Activated naive CD8-positive, alpha-beta T cell treated with anti-CD3 and anti-CD28 coated beads, Interleukin-2, amount 10 ng/mL, durations not matched to agents 7 days and 5 days (primary cell): ENCODE measurements at places on chromosomes 6 and 20. TPM values are rescaled to one million over a fixed set of nuclear protein-coding genes. Genes with fewer than 3 reads are reported as not detected.
A peak's percentile ranks its signal among the peaks of the same experiment; 100 is the strongest.

MCCD1 gene
- total RNA-seq: not detected

OPN5 gene
- not detected for total RNA-seq

DNA sequence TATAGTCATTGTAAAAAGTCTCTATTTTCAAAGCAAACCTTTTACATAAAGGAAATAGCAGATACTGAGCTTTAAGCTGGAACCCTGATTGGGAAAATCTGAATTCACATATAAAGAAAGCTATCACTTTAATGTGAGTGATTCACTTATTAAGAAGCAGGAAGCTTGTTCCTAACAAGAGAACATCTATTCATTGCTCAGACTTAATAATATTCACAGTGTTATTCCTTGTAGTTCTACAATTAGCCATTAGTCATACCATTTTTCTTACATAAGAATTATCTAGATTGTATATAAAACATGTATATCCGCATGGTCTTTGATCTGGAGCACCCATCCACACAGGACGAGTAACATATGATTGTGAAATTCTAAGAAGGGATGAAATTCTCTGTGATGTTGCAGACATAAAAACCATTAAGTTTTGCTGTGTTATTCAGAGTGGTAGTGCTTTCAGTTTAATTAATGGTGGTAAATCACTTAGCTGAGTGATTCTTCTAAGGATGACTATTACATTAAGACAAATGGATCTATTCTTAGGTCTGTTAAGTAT, 71.1 kb upstream of the FOXQ1 start:
- H3K4me3 ChIP-seq: no peak overlapping the region
- no peak overlapping the region for H3K27ac ChIP-seq
- H3K27me3 ChIP-seq: peaks cover 7% of the 10 kb centered on the region
- H3K4me1 ChIP-seq: no peaks in the 10 kb centered on the region

GRCh38 chr6:34560366-34561226, 4.5 kb upstream of the SPDEF start:
- no peak for DNase-seq
- H3K27me3 ChIP-seq: no peaks in the 10 kb centered on the region
- H3K4me1 ChIP-seq: no peaks in the 10 kb centered on the region
- H3K27ac ChIP-seq: no peak overlapping the region
- no peaks in the 10 kb centered on the region for H3K36me3 ChIP-seq

GRCh38 chr6:123928529-123928928, 124.9 kb downstream of the NKAIN2 start:
- H3K36me3 ChIP-seq: no peaks in the 10 kb centered on the region
- no peak overlapping the region for H3K27ac ChIP-seq
- H3K4me1 ChIP-seq: no peaks in the 10 kb centered on the region
- no peak overlapping the region for H3K4me3 ChIP-seq

OGFRL1 gene
- 11.4 TPM for total RNA-seq

DNA sequence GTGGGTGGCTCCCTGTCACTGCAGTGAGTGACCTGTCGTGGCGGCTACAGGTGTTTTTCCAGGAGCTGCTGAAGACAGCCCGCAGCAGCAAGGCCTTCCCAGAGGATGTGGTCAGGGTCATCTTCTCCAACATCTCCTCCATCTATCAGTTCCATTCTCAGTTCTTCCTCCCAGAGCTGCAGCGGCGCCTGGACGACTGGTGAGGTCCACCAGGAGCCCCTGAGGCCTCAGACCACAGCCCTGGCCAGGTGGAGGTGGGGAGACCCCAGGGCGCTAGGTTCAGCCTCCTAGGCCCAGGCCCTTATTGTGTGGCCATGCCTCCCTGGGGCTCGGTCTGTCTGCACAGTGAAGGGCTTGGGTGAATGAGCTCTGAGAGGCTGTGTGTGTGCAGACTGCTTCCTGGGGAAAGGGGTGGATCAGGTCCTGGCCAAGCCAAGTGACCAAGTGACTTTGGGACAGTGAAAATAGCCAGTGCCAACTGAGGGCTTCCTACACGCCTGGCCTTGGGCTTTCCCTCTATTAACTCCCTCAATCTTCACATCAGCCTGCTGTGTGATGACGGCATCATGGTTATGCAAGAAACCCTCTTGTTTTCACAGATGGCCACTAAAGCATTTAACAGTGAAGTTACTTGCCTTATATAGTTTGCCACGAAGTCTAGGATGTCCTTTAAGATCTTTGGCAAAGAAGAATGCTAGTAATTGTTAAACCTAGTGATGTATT, 6.4 kb downstream of the FGD2 start:
- peaks cover 12% of the 10 kb centered on the region for H3K4me1 ChIP-seq
- H3K4me3 ChIP-seq: no peak overlapping the region
- peak overlapping the region; percentile 48 for H3K27ac ChIP-seq

DNA sequence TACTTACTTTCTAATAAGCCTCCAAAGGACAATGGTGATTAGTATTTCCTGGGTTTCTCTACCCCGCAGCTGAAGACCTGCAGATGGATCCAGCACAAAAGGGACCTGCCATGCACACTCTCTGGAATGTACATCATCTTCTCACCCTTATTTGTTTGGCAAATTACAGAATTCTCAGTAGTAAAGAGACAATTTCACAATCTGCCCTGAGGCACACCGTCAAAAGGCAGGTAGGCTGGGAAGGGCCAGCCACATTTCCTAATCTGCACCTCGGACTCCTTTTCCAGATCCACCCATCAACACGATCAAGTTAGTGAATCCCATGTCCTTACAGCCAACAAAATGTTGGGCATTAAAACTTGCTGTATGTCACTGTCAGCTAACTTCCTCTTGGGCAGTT, 4.9 kb downstream of the OVOL2 start:
- no peak overlapping the region for H3K27ac ChIP-seq
- H3K36me3 ChIP-seq: no peaks in the 10 kb centered on the region
- DNase-seq: no peak
- H3K4me1 ChIP-seq: peaks cover 4% of the 10 kb centered on the region
- H3K27me3 ChIP-seq: peaks cover 56% of the 10 kb centered on the region
- H3K4me3 ChIP-seq: no peak overlapping the region

CCDC28A gene
- total RNA-seq: 26.5 TPM

- H3K36me3 ChIP-seq: no peaks in the 10 kb centered on the region
- H3K4me3 ChIP-seq: no peak overlapping the region
- H3K27ac ChIP-seq: no peak overlapping the region
- H3K27me3 ChIP-seq: peaks cover 6% of the 10 kb centered on the region
Observed at GRCh38 chr20:57002066-57002570, 264.3 kb downstream of the BMP7 start.

GRCh38 chr20:24117383-24117782, 128.8 kb upstream of the GGTLC1 start:
- no peaks in the 10 kb centered on the region for H3K36me3 ChIP-seq
- H3K4me3 ChIP-seq: no peak overlapping the region
- H3K4me1 ChIP-seq: peaks cover 1% of the 10 kb centered on the region
- DNase-seq: no peak

RBBP8NL gene
- total RNA-seq: not detected

- H3K4me1 ChIP-seq: peaks cover 44% of the 10 kb centered on the region
- H3K27ac ChIP-seq: peak overlapping the region; percentile 93
Observed at GRCh38 chr6:5832668-5833067, 174.1 kb downstream of the NRN1 start.

MTFR2 gene
- 16.9 TPM for total RNA-seq

RBPJL gene
- not detected for total RNA-seq

SMAP1 gene
- 40.2 TPM for total RNA-seq

- H3K36me3 ChIP-seq: peaks cover 23% of the 10 kb centered on the region
- H3K4me3 ChIP-seq: peak overlapping the region; percentile 45
- H3K4me1 ChIP-seq: peaks cover 45% of the 10 kb centered on the region
Observed at GRCh38 chr20:31542201-31542842, 28.1 kb downstream of the HM13 start.

DNA sequence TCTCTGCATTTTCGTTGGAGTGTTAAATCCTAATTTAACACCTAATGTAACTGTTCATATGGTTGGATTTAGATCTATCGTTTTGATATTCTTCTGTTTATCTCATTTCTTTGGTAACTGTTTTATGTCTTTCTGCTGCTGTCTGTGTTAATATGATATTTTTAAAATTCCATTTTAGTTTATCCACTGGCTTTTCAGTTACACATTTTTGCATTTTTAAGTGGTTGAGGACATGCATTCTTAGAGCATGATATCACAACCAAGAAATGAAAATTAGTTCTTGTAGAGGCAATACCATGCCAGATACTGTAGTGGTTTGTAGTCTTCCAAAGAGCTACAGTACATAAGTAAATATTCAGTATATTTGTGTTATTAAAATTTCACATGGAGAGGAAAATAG, 58.6 kb downstream of the LIN28B start:
- H3K27me3 ChIP-seq: peaks cover 13% of the 10 kb centered on the region
- no peaks in the 10 kb centered on the region for H3K36me3 ChIP-seq
- no peak for DNase-seq
- no peaks in the 10 kb centered on the region for H3K4me1 ChIP-seq
- no peak overlapping the region for H3K27ac ChIP-seq
- no peak overlapping the region for H3K4me3 ChIP-seq

SSTR4 gene
- not detected for total RNA-seq

- H3K4me3 ChIP-seq: no peak overlapping the region
- no peak for DNase-seq
- no peak overlapping the region for H3K27ac ChIP-seq
- no peaks in the 10 kb centered on the region for H3K27me3 ChIP-seq
- H3K4me1 ChIP-seq: peaks cover 13% of the 10 kb centered on the region
- peaks cover 9% of the 10 kb centered on the region for H3K36me3 ChIP-seq
Observed at GRCh38 chr6:11392778-11393507, 144.6 kb upstream of the TMEM170B start.

DNA sequence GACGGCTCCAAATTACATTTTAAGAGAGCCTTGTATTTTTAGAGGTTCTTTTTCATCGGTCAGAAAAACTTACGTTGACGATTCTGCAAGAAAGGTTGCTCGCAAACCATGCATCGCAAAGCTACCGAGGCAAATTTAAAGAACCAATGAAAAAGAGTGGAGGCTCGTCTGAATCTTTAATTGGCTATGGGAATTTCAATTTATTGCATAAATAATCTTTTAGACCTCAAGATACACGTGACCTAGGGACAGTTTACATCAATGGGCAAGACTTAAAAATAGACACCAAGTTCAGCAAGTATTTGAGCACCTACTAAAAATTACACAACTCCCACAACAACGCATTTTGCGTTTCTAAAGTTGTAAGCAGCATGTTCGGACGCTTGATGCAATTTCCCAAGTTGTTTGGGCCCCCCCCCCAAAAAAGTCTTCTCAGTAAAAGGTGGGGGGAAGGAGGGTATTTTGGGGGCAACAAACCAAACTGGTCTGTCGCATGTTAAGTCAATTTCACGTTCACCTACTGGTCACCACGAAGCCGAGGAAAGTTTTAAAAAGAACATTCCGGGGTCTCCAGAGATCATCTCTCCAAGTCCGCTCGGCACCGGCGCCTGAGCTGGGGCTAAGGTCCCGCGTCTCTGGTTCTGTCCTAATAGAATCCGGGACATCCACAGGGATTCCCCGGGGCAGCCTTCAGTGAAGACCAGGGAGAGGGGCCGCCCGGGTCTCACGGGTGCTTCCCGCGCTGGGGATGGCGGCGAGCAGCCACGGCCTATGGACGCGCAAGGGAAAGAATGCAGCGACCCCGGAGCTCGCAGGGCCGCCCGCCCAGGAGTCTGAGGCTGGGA, 851 bp downstream of the SNX5 start:
- H3K4me1 ChIP-seq: peaks cover 40% of the 10 kb centered on the region
- peaks cover 45% of the 10 kb centered on the region for H3K36me3 ChIP-seq
- H3K27ac ChIP-seq: peak overlapping the region; percentile 88
- DNase-seq: no peak
- peak overlapping the region; percentile 96 for H3K4me3 ChIP-seq

DNA sequence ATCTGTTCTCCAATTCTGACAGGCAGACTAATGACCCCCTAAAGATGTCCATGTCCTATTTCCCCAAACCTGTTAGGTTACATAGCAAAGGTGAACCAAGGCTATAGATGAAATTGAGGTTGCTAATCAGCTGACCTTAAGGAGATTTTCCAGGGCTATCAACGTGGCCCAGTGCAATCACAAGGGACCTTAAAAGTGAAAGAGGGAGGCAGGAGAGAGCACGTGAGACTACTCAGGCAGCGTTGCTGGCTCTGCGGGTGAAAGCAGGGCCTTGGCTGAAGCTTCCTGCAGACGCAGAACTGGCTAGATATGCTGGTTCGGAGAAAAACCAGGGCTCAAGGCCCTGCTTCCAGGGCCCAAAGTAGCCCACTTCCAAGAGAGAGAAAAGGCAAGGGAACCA, 78.7 kb downstream of the NCOA7 start:
- H3K27me3 ChIP-seq: no peaks in the 10 kb centered on the region
- no peak overlapping the region for H3K27ac ChIP-seq
- peaks cover 2% of the 10 kb centered on the region for H3K4me1 ChIP-seq
- H3K4me3 ChIP-seq: no peak overlapping the region

- no peak overlapping the region for H3K4me3 ChIP-seq
- peaks cover 8% of the 10 kb centered on the region for H3K27me3 ChIP-seq
- no peak for DNase-seq
- no peaks in the 10 kb centered on the region for H3K36me3 ChIP-seq
Observed at GRCh38 chr20:50278684-50279531, 88.3 kb downstream of the CEBPB start.

DNA sequence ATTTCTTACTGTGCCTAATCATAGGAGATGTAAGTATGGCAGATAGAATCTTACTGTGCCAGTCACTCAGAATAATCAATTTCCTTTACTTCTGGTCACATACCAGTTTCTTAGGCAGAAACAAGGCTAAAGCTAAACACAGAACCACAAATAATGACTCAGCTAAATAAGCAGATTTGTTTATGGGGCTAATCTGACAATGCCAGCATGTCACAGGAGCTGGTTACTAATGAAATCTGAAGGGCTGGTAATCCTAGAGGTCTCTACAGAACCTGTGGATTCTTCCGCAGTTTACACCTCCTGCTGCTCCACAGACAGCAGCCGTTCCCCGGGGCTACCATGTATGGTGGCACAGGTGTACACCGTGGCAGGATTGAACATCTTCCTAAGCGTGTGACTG, 80.8 kb downstream of the LYRM4 start:
- H3K4me1 ChIP-seq: peaks cover 30% of the 10 kb centered on the region
- peaks cover 4% of the 10 kb centered on the region for H3K36me3 ChIP-seq
- no peak overlapping the region for H3K4me3 ChIP-seq
- no peaks in the 10 kb centered on the region for H3K27me3 ChIP-seq

ZFP64 gene
- 13.7 TPM for total RNA-seq

EYS gene
- total RNA-seq: not detected

DNA sequence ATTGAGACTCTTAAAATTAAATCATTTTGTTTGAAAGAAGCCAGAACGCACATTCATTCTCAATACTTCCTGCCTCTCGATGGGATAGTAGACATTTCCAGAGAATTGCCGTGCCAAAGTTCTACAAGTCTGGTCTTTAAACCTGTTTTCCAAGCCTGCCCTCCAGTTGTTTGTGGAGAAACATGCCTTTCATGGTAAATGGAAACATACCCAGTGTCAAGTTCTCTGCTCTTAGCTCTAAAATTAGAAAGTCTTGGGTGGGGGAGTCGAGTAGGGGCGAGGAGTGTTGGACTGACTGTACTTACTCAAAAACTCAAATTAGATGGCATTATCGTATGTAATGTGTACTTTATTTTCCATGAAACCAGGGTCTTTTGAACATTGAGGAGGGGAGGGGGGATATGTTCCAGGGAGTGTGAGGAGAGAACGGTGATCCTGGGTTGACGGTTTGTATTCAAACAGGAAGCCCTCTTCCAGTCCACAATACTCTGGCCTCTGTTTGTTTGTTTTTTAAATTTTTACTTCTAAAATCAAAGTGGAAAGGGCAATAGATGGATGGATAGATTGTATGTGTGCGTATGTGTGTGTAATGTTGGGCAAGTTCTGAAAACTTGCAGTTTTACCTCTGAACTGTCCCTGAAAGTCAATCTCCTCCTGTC, 106.8 kb upstream of the ARMC2 start:
- no peak overlapping the region for H3K27ac ChIP-seq
- no peaks in the 10 kb centered on the region for H3K36me3 ChIP-seq
- no peaks in the 10 kb centered on the region for H3K4me1 ChIP-seq
- H3K4me3 ChIP-seq: no peak overlapping the region
- H3K27me3 ChIP-seq: peaks cover 30% of the 10 kb centered on the region

- no peak for DNase-seq
- H3K4me3 ChIP-seq: no peak overlapping the region
- no peaks in the 10 kb centered on the region for H3K27me3 ChIP-seq
- H3K4me1 ChIP-seq: no peaks in the 10 kb centered on the region
Observed at GRCh38 chr6:93266116-93266817, 153.1 kb downstream of the EPHA7 start.
